Colonic mucosa (tissue), 4 donors: ENCODE measurements at places on chromosomes 6 and 20.

DNA sequence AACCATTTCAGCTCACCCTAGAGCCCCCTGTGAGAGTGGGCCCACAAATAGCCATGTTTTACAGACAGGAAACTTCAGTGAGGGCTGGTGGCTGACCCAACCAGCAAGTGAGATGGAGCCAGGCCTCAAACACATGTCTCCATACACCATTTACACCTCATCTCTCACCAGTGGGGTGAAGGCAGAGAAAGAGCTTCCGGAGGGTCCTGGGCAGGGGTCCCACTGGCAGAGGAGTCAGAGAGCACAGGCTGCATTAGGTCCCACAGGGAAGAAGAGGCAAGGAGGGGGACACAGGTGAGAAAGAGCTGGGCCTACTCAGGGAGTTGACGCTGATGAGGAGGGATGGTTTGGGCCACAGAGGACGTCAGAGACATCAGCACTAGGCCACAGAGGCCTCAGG lies 172.6 kb downstream of the VEGFA start:
- DNase-seq = no peak

- no peak for DNase-seq
These were observed 75.1 kb downstream of the SLC2A10 start for GRCh38 chr20:46784436-46785127.

DNA sequence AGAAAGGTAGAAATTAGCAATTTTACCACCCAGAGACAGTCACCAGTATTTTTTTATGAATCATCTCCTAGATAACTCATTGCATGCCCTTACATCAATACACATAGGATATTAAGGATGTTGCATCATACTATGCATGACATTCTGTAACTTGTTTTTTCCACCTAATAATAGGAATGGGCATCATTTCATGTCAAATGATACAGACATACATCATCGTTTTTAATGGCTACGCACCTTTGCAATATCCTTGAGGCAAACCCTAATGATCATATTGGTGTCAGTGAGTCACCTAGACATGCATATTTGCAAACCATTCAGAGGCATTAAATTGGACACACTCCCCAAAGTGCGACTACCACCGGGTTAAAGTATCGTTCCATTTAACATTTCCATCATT lies 309.7 kb upstream of the AGPAT4 start:
- DNase-seq = no peak

GRCh38 chr6:11412616-11413015 lies 124.9 kb upstream of the TMEM170B start:
- DNase-seq = no peak

- no peak for DNase-seq
These were observed 77.3 kb downstream of the TRMT11 start for GRCh38 chr6:126063512-126064146.

DNA sequence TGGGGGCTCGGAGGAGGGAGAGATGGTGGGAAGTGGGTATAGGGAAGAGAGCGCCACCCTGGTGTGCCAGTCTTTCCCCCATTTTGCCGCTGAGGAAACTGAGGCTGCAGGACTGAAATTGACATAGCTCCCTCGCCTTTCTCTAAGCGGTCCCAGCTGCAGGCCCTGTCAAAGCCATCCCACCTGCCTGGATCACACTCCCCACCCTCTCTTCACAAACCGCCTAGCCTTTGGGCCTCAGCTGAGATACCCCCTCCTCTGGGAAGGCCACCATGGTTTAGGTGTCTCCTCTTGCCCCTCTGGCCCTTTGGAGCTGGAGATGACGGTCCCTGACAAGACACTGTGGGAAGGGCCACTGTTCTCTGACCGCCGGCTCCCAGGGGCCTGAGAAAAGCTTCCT lies 16.9 kb downstream of the SRC start:
- no peak for DNase-seq

- peak; percentile 70 for DNase-seq
These were observed at the start of gene SCRT2 for GRCh38 chr20:675453-676314. SCRT2 (minus strand) TSS chr20:675802; CDS start chr20:675601, 201 bp downstream.

DNA sequence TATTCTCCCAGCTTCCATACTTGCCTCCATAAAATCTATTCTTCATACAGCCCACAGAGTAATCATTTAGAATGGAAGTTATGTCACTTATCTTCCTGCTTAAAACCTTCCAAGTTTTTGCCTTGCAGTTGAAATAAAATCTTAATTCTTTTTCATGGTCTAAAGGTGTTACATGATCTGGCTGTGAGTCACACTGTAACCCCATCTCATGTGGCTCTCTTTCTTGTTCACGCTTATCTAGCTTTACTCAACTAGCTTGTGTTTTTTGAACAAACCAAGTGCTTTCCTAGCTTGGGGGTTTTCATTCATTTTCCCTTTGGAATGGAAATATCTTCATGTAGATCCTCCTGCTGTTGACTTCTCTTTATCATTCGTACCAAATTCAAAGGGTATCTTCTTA lies 23.6 kb upstream of the THEMIS start:
- no peak for DNase-seq

DNA sequence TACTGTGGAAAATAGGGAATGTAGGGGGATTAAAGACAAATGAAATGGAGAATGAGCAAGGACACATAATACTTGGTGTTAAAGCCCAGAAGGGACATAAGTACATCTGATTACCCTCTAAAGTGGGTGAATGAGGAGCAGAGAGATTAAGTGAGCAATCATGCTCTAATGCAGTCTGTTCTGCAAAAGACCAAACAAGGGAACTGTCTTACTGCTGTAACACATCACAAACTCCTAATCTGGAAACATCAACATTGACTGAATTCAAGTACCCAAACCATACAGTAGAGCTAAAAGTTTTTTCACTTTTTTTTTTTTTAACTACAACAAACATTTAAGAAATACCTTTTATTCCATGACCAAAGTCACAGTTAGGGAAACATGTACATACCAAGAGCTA lies 19.3 kb upstream of the SLC17A4 start:
- no peak for DNase-seq

DNA sequence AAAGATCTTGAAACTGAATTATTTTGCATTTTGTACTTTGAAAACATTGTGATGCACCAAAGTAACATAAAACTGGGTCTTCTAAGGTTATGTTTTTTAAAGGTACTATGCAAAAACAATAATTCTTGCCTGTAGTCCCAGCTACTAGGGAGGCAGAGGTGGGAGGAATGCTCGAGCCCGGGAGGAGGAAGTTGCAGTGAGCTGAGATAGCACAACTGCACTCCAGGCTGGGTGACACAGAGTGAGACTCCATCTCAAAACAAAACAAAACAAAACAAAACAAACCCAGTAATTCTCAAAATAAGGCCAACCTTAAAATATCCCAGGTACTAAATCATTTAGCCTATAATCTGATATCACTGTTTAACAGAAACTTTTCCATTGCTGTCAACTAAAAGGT lies 269.6 kb downstream of the KHDC1L start:
- DNase-seq = no peak

GRCh38 chr20:25072226-25072811 lies 9.6 kb downstream of the VSX1 start:
- DNase-seq = peak; percentile 11

GRCh38 chr6:35148167-35148741 lies 7.1 kb upstream of the TCP11 start:
- DNase-seq = no peak

DNA sequence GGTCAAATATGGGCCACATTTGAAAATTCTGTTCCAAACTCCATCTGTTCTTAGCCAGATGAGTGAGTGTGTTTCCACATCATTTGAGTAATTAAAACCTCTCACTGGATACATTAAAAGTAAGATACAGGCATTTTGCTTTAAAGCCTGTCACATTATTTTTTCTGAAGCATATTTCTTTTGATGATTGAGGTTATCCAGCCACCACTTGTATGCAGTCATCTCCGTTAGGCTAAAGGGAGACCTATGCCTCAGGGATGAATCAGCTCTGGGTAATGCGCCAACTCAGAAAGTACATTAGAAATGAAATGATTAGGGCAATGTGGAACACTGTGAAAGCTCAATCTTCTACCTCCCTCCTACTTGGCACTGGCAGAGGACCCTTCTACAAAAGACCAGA lies 90.7 kb downstream of the SNAP25 start:
- no peak for DNase-seq

DNA sequence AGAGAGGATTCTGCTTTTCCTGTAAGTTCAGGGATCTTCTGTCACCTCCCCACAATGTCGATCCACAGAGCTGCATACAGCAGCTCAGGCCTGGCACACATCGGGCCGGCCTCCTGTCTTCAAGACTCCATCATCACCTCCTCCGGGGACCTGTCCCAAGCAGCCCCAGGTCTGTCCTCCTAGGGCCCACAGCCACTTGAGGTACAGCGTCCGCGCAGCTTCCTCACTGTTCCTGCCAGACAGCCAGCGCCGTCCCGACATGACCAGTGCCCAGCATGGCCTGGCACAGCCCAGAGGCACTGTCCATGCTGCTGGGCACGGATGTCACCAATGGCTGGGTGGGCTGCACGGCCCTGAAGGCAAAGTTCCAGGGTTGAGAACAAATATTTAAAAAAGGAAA lies 101.6 kb downstream of the DLL1 start:
- DNase-seq = peak; percentile 10

- DNase-seq = no peak
These were observed 79.4 kb downstream of the GFOD1 start for GRCh38 chr6:13407709-13408695.

DNA sequence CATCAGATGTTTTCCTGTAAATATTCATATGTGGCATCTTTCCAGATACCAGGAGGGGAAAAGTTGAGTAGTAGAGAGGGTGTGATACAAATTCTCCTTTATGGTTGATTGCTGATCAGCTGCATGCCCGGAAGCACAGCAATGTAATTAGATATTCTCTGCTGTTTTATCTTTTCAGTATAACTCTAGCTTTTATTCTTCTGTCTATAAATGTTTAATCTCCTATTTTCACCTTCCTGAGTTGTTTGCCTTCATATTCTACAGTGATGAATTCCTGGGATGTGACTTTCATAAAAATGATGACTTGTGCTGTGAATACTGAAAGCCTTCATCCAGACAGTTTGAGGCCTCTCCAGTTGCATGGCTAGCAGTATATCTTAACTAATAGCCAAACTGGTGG lies 53.7 kb downstream of the SH3BGRL2 start:
- DNase-seq = no peak

DNA sequence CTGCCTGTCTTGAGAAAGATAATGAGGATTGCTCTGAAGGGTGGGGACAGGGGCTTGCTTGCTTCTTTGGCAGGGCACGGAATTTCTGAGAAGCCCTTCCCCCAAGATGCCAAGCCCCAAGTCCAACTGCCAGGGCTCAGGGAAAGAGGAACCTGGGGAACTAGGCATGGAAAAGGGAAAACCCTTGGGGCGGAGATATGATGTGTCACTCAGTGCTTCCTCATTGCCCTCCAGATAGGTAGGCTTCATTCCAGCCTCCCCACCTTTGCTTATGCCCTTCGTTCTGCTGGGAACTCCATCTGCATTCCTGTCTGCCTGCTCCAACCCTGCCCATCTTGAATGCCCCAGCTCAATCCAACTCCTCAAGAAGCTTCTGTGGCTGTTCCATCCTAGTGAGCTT lies 61.2 kb downstream of the VEGFA start:
- DNase-seq = peak; percentile 83

GRCh38 chr6:143408151-143408786 lies 42.2 kb downstream of the ADAT2 start:
- no peak for DNase-seq

DNA sequence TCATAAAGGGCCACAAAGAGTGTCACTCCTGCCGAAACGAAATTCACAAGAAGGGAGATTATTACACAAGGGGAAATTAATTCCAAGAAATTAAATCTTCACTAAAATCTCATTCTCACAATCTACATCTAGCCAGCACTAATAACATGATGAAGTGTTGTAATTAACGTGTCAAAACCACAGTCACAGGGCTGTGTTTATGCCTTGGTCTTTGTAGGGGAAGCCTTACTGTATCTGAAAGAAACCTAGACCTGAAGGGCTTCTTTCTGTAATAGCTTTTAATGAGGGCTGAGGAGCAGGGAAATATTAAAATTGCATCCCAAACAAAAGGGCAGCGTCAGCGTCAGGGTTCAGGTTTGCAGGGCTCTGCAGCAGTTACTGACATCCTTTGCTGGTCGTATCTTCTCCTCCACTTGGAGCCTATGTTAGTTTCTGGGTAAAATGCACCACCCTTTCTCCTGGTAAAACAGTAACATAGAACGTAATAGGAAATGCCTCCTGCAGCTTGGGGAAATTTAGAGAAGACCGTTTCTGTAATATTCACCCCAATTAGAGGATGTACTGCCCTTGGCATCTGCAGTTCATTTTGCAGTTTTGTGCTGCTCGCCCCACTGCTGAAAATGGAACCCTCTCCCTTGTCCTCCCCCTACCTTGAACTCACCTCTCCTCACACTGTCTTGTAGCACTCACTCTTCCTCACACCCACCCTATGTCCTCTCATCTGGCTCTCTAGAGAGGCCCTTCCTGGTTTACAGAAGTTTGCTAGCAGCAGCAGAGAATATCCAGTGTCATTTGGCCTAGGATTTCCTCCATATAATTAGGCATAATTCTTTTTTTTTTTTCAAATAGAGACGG lies 109.0 kb upstream of the TRAF3IP2 start:
- DNase-seq = no peak

- DNase-seq = no peak
These were observed 363.0 kb upstream of the SOX4 start for GRCh38 chr6:21230536-21230935.

DNA sequence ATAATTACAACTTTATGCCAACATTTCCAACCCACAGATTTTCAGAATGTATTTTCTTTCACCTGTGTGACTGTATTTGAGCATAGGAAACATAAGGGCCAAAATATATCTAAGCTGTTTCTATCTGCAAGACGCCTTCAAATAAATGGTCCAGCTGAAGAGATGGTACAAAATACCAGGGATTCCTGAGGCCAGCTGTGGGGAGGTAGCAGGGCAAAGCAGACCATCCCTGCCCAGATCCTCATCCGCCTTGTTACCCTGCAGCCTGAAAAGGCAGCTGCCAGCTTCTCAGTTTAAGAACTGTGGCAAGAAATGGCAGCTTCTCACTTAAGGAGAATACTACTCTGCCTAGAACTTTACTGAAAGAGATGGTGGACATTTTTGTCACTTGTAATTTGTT lies 143.3 kb downstream of the KHDC1L start:
- DNase-seq = no peak

- DNase-seq = no peak
These were observed 859.8 kb downstream of the MAFB start for GRCh38 chr20:39829256-39829655.

GRCh38 chr6:56848105-56848504 lies 106.8 kb upstream of the BEND6 start:
- DNase-seq = no peak

GRCh38 chr20:59743767-59744485 lies 139.6 kb downstream of the PHACTR3 start:
- DNase-seq = peak; percentile 26

- no peak for DNase-seq
These were observed 10.0 kb upstream of the FAM110A start for GRCh38 chr20:823574-823902.

- DNase-seq = no peak
These were observed 54.2 kb downstream of the ARMC2 start for GRCh38 chr6:108902382-108902792.

GRCh38 chr20:51871943-51872342 lies 69.6 kb upstream of the SALL4 start:
- DNase-seq = no peak

DNA sequence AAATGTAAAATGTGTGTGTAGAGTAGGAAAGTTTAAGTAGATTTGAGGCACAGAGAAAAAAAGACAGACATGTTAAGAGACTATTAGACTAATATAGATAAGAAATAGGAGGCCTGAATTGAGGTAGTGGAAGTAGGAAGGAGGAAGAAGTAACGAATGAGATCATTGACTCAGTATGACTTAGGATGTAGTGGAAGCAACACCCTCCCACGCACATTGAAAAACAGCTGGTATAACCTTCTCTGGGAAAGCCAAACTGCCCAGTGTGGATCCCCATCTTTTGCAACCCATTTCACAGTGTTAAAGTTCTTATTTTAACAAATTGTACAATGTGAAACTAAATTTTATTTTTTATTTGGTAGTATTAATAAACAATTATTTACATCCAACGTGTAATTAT lies 89.1 kb downstream of the GRIK2 start:
- no peak for DNase-seq
